Left renal pelvis (tissue), 4 donors: ENCODE measurements at places on chromosomes 13 and 19.

GRCh38 chr19:55358943-55359908 is 3.8 kb downstream of the GARIN5B start:
- no peak for DNase-seq

DNA sequence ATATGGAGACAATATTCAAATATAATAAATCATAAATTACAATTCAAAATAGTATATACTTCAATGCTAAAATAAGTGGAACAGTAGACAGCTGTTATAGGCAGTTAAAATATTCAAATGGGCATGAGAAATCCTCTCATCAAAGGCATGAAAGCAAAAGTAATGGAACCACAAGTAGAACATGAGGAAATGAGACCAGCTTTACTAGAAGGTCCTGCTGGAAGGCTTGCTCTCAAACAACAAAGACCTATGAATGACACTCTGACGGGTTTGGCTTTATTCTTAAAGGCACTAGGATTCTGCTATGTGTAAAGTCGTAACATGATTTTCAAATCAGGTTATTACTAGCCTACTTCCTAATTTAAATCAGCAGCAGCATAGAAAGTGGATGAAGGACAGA is 148.1 kb downstream of the VWA8 start:
- DNase-seq: no peak

GRCh38 chr13:45162194-45162593 is 38.7 kb downstream of the KCTD4 start:
- no peak for DNase-seq

DNA sequence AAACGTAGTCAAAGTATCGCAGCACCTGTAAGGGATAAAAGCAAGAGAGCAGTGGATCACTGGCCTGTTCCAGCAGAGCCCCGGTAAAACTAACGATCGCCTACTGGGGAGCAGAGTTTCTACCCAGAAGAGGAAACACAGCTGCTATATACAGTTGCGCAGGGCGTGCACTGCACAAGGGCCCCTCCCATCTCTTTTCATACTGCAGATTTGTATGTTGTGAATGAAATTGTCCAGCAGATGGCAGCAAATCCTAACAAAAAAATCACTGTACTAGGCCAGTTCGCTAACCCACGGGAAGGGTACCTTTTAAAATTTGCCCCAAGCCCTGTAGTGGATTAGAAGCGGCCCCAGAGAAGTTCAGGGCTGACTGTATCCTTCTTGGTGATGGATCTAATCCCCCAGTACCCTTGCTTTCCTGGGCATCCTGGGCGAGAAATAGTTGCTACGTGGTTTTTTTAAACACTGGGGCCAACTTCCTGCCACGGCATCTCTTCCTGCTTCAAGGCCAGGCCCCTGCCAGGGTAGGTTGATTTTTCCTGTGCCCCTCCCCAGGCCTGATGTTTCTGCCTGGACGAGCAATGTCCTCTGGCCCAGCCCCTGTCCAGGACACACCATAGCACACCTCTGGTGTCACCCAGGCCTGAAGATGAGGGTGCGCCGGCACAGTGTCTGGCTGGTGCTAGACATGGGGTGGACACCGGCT is 127.0 kb downstream of the IER2 start:
- DNase-seq: peak; percentile 61
